ENCODE measurements at places on chromosomes 7 and 10. TPM values are rescaled to one million over a fixed set of nuclear protein-coding genes. Genes with fewer than 3 reads are reported as not detected.

- DNase-seq: peak; percentile 93
Observed at GRCh38 chr10:43809211-43809930, 160.7 kb upstream of the ZNF32 start.

Gene SNX13
- total RNA-seq: 51.8 TPM

- no peak for DNase-seq
Observed at GRCh38 chr10:14144451-14144850, 186.3 kb downstream of the FRMD4A start.

DNA sequence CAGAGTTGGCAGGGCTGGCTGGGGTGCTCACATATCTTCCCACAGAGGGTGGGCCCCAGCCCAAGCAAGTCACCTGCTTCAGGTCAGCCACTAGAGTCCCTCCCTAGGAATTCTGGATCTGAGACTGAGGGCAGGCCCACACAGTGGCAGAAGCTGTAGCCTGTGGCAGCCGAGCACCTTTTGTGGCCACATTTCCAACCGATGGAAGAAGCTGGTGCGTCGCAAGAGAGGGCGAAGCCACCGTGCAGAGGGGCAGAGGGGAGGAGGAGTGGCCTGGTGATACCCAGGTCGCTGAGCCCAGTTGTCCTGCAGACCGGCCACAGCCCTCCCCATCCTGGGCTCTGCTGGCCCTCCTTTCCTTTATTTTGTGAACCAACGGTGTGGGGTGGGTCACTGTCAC, 5.3 kb downstream of the POLM start:
- no peak for DNase-seq

- DNase-seq: peak; percentile 1
Observed at GRCh38 chr7:53383131-53383530, 347.7 kb downstream of the POM121L12 start.

Gene UPK3BL1
- total RNA-seq: 7.3 TPM

GRCh38 chr7:97006055-97006815, 882 bp downstream of the DLX6 start:
- DNase-seq: peak; percentile 22

Gene HOXA7
- 2.2 TPM for total RNA-seq

Gene VAX1
- total RNA-seq: not detected

- no peak for DNase-seq
Observed at GRCh38 chr7:54843841-54844355, 84.9 kb upstream of the SEC61G start.

Gene KCNMA1
- total RNA-seq: 36.7 TPM

Gene TMEM26
- total RNA-seq: 6.4 TPM

DNA sequence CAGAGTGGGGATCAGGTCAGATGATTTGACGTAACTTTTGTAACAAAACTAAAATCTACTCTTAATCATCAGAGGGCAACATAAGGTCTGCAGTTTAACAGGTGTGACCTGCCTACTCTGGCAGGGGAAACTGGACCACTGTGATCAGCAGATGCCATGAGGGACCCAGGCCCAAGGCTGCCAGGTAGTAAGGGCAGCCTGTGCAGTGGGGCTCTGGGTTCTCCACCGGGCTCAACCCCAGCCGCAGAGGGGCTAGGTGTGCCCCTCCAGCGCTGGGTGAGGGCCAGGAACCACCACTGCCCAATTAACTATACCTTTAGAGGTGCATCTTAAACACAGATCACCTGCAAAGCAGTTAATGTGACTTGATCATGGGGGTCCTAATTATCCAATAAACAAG, 17.6 kb downstream of the AKR1B1 start:
- no peak for DNase-seq

Gene GIMAP8
- total RNA-seq: under 0.01 TPM
